ENCODE measurements at places on chromosomes 5 and 9.

DNA sequence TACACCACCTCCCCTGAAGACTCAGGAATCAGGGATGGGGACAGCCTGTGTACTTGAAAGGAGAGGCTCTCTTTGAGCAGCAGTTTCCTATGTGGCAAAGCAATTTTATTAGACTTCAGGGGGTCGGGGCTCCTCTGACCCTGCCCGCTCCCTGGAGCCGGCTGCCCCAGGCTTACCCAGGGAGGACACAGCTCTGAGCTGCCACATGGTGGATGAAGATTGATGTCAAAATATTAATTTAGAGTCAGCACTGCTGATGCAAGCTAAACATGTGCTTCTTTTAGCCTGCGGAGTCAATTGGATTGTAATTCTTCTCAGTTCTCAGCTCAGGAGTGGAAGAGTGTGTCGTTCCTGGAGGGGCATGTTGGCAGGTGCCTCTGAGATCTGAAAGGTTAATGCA lies 606.1 kb downstream of the KIF4B start:
- no peak for DNase-seq

- no peak for DNase-seq
These were observed 109.1 kb upstream of the RPS23 start for GRCh38 chr5:82387001-82387818.

- no peak for DNase-seq
These were observed 817 bp downstream of the SLC6A19 start for GRCh38 chr5:1202026-1202797.

DNA sequence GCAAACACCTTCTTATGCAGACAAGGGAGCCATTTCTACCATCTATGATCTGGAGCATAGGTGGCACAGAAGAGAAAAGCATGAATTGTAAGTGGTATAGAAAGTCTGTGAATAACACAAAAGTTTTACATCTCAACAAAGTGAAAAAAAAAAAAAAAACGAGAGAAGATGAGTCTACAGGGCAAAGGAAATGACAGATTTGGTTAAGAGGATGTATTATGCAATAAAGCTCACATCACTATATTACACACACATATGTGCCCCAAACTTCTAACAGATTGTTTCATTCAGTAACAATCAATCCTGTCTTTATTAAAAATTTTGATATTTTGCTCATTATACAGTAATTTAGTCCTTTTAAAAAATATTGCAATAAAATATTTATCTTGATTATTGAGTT lies 49.8 kb downstream of the CERT1 start:
- peak; percentile 56 for DNase-seq

DNA sequence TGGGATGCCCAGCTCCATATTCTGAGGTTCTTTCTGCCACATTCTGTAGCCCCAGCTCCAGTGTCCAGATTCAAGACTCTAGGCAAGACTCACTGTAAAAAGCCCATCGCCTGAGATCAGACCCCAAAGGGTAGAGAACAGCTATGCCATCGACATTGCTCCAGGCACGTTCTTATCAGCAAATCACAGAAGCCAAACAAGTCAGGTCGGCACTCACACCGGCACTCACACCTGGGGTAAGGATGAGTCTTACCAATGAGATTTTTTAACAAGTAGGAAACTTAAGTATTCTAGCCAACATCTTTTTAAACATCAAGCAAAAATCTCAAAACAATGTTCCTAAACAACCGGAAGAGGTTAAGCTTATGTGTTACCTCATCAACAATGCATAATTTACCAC lies 2.4 kb downstream of the CDKN2AIPNL start:
- no peak for DNase-seq

- DNase-seq = no peak
These were observed 119.0 kb downstream of the MELK start for GRCh38 chr9:36691671-36692070.

DNA sequence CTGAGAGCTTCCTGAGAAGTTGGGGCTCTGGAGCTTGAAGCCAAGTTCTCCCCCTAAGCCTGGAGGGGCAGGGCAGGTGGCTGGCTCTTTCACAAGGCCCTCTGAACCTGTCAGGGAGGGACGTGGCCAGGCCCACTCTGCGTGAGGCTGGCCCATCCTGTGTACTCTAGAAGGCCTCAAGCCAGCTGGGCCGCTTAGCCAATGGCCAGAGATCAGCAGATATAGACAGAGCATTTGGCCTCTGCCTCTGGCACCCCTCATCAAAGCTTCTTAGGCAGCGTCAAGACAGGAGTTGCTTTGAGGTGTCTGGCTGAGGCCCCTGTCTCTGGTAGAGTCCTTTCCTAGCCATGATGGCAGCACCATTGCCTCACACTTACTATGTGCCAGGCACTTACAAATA lies 105.6 kb downstream of the FGF18 start:
- DNase-seq = no peak

GRCh38 chr9:134209731-134210311 lies 45.5 kb upstream of the RNU6ATAC start:
- no peak for DNase-seq

DNA sequence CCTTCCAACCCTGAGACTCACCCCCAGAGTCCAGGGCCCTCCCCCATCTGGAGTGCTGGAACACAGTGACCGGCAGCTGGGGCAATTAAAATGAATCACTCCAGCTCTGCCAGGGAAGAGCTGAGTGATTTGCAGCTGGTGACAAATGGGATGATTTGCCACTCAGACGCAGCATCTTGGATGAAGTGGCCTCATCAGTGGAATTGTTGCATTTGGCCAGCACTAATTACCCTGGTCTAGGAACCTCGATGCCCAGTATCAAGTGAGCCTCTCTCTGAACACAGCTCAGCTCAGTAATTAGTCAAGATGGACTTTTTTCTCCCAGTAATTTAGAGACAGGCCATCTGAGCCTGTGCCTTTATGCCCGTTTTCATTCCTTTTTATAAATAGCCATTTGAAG lies 259.5 kb downstream of the GRIA1 start:
- peak; percentile 42 for DNase-seq

- no peak for DNase-seq
These were observed 330.7 kb downstream of the PTPRD start for GRCh38 chr9:10282084-10282483.

DNA sequence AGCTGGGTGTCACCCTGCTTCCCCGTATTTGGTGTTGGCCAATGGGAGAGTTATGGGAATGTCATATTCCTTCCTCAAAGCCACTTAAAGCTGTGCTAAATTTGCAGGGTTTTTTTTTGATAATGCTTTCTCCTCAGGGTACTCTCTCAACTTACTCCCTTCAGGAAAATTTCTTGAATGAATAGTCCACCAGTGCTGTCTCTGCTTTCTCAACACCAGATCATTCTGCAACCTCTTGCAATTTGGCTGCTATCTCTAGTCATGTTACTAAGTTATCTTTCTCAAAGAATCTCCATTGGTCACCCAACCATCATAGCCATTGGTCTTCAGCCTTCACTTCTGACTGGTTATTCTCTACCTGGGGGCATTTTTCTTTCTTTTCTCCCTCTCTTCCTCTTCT lies 13.4 kb upstream of the TNFAIP8 start:
- no peak for DNase-seq

DNA sequence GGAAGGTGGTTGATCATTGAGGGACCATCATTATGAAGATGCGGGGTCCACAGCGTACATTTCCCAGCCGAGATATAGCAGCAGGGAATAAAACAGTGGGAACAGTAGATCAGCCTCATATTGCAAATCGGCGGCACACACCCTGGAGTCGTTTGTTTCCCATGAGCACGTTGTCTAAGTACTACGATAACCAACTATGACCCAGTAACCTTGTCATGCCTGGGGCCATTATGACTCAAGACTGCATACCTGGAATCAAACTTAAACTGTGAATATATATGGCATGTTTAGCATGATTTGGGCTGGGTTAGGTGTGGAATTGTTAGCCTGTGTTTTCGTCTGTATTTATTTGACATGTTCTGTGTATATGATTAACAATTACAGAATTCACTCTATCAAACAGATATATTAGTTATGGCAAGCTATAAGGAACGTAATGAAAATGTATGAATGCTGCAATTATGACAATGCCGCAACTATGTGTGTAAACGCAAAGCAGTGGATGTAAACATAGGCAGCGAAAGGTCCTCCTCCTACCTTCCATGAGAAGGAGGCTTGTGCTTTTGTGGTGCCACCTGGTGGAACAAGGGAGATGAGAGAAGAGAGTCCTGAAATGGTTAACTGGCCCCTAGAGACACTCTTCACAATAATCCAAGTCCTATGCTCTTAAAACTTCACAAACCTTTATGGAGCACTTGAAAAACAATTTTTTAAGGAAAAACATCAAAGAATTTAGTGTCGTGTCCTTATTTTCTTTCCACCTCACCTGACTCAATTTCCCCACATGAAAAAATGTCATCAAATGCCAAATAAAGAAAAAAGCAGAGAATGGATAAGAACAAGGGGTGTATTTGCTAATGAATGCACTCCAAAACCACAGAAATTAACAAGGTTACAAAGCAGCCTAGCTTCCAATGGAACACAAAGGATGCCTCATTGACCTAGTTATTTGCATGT lies 47.1 kb downstream of the SEMA5A start:
- no peak for DNase-seq

- no peak for DNase-seq
These were observed 26.4 kb downstream of the IL9 start for GRCh38 chr5:135869276-135869675.

DNA sequence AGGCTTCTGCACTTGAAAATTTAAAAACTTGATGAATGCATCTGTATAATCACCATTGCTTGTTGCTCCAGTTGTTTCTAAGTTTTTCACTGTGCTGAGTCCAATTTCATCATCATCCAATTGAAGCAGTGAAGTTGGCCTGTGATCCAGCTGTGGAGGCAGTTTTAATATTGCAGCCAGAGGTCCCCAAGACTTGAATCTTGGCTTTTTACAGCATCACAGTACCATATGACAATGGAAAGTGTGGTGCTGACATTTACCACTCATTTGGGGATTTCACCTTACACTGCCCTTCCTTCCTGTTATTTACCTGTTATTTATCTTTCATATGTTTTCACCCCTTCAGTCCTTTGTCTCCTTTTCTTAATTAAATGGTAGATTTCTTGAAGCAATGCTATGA lies 76.2 kb upstream of the SPIN1 start:
- DNase-seq = no peak

DNA sequence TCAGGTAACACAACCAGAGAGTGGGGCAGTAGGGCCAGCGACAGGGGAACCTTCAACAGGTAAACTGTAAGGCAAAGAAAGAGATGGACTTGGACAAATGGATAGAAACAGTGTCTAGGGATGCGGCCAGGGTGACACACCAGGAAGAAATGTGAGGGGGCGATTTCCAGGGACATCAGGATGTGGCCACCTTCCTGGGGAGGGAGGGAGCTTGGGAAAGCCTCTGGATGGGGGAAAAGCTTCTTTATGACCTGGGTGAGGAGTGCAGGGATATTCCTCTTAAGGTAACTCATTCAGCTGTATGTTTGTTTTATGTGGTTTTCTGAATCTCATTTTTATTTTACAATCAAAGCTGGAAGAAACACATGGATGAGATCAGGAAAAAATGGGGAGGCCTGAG lies 11.9 kb upstream of the NXNL2 start:
- peak; percentile 57 for DNase-seq

DNA sequence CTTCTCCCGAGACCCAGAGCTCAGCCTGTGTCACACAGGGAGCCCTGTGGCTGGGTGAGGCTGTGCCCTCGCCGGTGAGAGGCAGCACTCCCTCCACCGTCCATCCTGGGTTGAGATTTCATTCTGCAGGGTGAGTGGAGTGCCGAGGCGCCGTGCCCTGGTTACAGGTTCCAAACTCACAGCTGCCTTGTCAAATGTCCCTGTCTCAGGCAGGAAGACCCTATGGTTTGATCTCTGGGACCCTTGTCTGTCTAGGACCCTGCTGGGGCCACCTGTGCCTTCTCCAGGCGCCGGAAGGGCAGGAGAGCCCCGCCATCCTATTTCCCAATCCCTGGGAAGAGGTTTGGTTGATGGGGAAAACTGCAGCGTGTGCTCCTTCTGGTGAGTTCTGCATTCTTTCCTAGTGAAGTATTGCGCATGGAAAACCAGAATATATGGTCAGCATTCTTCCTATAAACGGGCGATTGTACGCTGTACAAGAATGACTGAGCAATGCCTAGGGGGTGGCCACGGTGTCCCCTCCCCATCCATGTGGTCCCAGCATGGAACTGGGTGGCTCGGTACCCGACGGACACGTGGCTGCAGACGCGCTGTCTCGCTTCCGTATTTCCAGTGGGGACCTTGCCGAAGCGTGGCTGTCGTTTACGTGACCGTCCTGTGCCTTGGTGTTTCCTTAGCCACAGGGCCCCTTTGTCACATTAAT lies 95.9 kb upstream of the COL5A1 start:
- peak; percentile 84 for DNase-seq

DNA sequence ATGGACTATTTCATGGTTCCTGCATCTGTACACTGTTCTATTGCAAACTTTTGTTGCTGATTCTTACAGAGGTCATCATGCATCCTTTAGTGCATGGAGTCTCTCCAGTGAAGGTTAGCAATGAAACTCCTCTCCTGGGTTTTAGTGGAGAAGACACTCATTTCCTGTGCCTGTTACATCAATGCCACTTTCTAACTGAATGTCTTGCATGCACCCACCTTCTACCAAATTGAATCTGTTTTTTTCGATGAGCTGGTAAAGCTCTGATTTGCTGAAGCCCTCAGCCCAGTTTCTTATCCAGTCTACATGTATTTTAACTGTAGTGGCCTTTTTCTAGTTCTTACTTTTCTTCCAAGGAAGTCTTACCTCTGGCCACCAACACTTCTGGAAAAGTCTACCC lies 591.8 kb upstream of the ADAMTS16 start:
- DNase-seq = no peak

- no peak for DNase-seq
These were observed 185.0 kb downstream of the CNTLN start for GRCh38 chr9:17319864-17320263.

DNA sequence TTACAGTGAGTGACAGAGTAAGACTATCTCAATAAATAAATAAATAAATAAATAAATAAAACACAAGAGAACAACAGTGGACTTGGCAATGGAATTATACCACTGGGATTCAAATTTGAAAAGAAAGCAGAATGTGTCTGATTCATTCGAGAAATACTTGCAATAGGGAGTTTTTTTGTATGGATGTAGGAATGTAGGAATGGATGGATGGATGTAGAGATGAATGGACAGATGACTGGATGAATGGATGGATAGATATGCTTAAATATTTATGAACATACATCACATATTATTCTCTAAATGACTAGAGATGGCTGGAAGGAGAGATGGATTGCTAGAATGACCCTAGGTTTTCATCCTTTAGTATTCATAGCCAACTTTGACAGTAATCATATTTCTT lies 22.0 kb upstream of the CEMIP2 start:
- no peak for DNase-seq

DNA sequence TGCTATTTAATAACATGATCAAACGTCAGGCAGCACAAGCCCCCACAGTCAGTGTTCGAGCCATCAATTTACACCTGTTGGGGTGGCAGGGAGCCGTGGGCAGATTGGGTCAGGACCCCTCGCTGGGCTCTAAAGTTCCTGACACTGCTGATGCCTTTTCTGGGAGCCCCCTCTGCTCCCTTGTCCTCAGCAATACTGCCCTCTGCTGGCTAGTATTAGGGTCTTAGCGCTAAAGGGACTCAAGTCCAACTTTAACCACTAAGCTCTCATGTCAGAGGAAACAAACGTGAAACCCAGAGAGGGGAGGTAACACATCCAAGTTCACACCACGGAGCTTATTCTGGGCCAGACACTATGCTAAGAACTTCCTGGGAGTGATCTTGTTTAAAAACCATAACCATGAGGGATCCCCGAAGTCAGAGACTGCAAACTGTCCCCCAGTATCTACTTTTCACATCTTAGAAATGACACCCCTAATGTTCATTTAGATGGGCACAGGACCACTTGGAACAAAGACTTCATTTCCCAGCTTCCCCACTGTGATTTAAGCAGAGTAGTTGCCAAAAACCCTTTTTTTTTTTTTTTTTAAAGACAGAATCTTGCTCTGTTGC lies 20.4 kb downstream of the ANKS6 start:
- peak; percentile 83 for DNase-seq

All from AG08395 (cell line).